ENCODE measurements at places on chromosomes 11 and 22.

GRCh38 chr22:24285245-24285644 lies 14.6 kb downstream of the SPECC1L start:
- DNase-seq: peak; percentile 35

- no peak for DNase-seq
These were observed 272.0 kb upstream of the SESN3 start for GRCh38 chr11:95503047-95503446.

- DNase-seq: no peak
These were observed 14.0 kb upstream of the APLNR start for GRCh38 chr11:57251037-57251436.

DNA sequence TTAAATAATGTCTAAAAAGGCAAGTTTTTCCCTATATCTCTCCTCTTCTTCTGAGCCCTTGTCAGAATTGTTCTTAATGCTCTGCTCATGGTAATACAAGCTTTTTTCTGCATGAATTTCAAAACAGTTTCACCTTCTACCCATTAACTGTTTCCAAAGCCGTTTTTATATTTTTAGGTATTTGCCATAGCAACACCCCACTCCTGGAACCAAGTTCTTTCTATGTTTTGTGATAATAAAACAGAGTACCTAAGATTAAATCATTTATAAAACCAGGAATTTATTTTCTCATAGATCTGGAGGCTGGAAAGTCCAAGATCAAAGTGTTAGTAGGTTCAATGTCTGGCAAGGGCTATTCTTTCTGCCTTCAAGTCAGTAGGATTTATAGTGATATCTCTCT lies 497.4 kb downstream of the ETS1 start:
- no peak for DNase-seq

GRCh38 chr22:37806409-37807333 lies 1.1 kb upstream of the GCAT start:
- DNase-seq: no peak

GRCh38 chr11:131637469-131638175 lies 267.2 kb downstream of the NTM start:
- no peak for DNase-seq

DNA sequence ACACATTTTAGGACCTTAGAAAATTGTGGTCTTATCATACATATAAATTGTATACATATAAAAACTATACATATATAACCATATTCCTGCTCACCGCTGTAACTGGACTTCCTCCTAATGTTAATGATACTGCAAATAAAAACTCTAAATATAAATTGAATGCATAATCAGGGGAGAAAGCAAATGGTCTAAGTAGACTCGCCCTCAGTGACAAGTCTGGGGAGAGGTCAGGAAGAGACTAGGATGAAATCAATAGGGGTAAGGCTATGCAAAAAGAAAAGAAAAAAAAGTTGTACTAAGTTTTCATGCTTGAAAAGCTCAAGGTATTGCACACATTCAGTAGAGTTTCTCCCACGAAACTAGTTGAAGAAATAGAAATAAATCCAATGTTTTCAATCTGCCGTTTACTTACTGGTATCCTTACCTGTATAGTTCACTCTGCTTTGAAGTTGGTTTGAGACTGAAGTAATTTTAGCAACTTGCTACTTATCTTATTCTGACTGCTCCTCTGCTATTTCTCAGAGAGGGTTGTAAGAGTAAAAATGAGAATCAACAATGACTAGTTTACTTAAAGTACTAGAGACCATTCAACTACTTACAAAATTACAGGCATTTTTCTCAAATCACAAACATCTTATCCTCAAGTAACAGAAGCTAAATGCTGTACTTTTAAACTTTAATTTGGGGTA lies 12.2 kb upstream of the ARHGAP32 start:
- DNase-seq: no peak

GRCh38 chr11:134997652-134998320 lies 585.7 kb upstream of the B3GAT1 start:
- no peak for DNase-seq

GRCh38 chr11:125401746-125402145 lies 94.3 kb downstream of the FEZ1 start:
- no peak for DNase-seq

- no peak for DNase-seq
These were observed 27.1 kb downstream of the SYT13 start for GRCh38 chr11:45258982-45259530.

DNA sequence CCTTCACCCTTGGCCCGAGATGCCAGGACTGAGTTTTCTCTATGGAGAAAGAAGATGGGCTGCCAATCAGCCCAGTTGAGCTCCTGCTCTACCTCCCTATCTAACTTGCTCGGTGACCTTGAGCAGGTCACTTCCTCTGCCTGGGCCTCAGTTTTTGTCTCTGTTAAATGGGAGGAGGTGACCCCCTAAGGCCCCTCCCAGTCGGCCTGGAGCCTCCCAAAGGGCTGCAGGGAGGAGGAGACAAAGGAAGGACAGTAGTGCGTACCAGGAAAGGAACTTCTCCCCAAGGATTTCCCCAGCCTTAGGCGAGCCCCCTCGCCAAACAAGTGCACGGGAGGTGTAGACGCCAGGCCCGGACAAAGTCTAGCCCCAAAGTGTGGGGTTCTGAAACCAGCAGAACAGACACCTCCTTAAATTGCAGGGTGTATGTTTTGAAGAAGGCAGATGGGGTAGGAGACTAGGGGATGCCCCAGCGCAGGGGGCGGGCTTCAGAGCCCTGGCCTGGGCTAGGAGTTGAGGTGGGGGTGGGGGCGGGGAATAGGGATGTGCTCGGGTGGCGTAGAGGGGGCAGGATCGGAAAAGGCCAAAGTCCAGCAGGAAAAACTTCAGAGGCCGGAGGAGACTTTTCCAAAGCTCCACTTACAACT lies 1.0 kb downstream of the CBX7 start:
- no peak for DNase-seq

- DNase-seq: no peak
These were observed 54.7 kb upstream of the SLC25A1 start for GRCh38 chr22:19233189-19233661.

DNA sequence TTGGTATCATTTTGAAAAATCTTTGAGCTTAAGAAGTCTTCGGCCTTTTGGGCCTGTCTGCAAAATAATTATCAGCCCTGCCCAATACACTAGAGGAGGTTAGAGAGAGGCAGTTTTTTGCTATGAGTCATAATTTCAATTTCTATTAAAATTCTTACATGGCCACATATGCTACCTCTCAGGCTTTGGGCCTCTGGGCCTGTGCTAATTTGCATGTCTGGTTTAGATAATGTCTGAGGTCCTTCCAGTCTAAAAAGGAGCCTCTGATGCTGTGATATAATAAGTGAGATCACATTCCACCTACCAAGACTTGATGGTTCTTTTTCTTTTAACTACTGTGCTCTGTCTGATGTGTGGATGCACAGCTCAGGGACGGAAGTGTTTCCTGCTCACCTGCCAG lies 70.8 kb downstream of the KCNJ1 start:
- no peak for DNase-seq

DNA sequence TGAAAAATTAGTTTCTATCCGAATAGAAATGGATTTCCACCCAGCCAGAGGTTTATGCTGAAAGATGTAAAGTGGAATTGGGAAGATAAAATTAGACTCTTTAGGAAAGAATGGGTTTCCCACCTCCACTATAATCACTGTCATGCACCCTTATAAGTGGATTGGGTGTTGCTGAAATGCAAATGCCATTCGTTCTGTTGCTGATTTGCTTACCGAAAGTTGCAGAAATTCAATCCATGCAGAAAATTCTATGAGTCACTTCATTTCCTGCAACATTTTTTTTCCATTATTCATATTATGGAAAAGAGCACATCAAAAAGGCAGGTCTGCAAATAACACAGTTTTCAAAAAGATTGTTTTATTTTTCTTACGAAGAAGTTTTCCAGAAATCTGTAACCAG lies 65.6 kb downstream of the LDLRAD3 start:
- no peak for DNase-seq

DNA sequence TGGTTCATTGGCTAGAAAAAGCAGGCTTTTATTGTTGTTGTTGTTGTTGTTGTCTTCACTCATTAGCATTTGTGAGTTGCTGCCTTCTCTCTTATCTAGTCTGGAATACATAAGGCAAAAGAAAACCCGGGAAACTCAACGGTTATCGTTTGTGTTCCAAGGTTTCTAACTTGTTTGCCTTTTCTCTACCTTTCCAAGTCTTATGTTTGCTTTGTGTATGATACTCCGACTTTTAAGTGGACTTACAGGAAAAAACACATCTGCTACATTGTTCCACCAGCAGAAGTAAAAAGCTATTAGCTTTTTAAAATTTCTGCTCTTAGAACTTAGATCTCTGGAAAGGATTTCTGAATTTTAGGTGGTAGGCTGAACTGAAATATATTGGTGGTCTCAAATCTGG lies 27.0 kb upstream of the HIKESHI start:
- DNase-seq: no peak

DNA sequence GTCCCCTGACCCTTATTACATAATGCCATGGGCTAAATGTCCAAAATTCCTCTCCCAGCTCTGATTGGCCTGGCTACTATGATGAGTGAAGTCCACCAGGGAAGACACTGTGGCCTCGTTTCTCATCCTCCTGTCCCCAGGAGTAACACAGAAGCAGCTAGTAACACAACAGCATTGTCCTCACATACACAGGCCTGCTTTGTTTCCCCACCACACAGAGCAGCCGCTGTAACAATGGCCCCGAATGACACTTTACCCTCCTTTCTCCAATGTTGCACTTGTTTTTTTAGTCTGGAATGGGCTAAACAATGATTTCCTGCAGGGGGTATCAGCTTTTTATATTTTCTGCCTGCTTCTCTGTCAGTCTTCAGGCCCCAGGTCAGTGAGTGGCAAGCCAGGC lies at the start of gene PRR5L:
Gene PRR5L (plus strand): TSS at position 363 of the 400 bp plus-strand sequence. CDS start 104,834 bp downstream, outside the sequence.
- DNase-seq: no peak

Measured in CD4-positive, alpha-beta T cell treated with Interleukin-15 for 4 hours (primary cell).